ENCODE measurements at places on chromosomes 4 and X.

DNA sequence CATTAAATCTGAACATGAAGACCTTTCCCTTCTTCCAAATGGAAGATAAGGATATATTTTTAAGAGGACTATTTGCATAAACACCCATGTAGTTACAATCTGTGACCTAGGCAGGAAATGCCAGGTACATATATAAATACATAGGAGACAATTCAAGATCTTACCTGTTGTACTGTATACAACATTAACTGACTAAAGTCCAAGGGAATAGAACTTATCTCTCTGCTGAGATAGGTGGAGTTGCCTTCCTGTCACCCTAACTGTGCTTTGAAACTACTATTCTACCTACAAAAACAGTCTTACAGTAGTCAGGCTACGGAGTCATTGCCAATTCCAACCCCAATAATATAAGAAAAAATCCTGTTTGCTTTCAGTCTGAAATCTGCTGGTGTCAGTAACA lies 106.3 kb downstream of the CHRNA9 start:
- no peak for DNase-seq

DNA sequence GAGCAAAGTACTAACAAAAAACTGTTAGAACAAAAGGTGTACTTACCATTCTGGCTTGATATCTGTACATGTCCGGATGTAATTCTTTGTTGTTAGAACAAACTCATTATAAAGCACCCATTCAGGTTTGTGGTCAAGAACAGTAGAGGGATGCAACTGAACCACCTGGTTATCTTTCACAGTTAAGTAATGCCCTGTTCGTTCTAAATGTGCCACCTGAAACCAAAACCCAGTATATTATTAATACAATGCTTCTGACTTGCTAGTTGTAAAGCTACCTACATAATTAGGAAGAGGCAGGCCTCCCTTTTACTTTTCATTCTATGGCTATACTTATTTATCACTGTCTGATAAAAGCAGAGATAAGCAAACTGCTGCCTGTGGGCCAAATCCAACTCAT lies 54.8 kb downstream of the DHX15 start:
- no peak for DNase-seq

- DNase-seq: no peak
Measured at GRCh38 chr4:186832906-186833305, 109.2 kb upstream of the FAT1 start.

GRCh38 chrX:19775830-19776485 lies 111.4 kb downstream of the SH3KBP1 start:
- DNase-seq: no peak

DNA sequence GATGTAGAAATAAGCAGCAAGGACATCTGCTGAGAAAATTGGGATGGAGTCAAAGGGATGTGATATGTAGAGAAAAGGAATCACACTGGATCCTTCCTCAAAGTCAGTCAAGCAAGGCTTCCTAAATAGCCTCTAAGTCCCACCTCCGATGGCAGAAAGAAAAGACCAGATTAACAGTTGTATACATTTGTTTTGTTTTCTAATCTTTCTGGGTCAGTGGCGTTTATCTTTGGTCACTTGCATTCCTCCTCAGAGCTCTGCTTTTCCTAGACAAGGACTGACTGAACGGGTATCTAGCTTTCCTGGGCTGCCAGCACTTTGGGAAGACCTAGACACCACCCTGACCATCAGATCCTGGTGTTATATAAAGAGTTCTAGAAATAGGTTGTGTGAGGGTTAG lies 23.2 kb downstream of the PACRGL start:
- DNase-seq: no peak

- no peak for DNase-seq
Measured at GRCh38 chr4:1599491-1600210, 84.5 kb downstream of the FAM53A start.

DNA sequence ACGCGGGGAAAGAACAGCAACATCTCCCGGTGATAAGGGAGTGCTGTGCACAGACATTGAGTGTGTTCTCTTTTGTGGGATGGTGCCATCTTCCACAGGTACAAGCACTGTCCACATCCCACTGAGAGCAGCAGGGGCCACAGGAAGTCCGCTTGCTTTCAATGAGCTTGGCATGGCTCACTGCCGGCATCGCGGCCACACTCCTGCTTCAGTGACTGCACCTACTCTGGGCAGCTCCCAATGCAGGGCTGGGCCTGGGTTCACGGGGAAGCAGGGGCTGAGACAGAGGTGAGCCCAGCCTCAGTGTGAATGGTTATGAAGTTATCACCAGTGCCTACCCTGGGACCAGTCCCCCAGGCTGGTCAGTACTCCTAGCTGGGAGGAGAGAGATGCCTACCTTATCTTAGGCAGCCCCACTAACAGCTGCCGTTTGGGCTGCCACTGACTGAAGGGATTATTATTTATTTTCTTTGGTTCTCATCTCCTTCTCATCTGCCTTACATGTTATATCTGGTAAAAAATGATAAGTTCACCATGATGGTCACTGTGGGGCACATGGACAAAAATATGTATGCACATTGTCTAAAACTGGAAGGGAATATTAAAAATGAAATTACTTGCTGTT lies 99.2 kb downstream of the MGST2 start:
- no peak for DNase-seq

DNA sequence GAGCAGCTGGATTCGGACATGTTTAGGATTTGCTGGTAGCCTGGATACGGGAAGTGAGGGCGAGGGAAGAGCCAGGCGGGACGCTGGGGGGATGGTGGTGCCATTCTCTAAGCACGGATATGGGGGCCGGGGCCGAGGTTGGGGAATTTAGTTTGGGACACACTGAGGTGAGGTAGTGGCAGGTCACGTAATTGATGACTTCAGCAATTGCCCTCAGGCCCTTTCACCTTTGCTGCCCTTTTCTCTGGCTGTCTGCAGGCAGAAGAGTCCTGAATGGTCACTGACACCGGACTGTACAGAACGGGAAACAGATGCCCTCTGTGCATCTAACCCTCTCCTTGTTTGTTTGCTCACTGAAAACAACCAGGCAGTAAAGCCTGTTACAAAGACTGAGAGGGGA lies 16.9 kb upstream of the HMGB3 start:
- DNase-seq: no peak

DNA sequence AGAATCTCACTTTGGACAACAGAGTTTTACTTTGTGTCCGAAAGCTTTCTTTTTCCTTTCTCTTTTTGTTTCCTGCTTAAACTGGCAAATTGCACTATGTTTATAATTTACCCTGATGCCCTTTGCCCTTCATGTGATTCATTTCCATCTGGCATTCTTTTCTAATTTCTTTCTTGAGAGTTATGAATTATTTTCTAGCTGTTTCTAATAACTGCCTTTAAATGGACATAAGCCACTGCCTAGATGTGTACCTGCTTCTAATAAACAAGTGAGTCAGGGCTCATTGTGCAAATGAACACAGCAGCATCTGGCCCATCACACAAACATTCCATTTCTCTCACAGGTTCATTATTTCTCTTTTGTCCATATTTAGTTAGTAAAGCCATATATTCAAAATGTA lies 242.3 kb upstream of the GPRIN3 start:
- no peak for DNase-seq

DNA sequence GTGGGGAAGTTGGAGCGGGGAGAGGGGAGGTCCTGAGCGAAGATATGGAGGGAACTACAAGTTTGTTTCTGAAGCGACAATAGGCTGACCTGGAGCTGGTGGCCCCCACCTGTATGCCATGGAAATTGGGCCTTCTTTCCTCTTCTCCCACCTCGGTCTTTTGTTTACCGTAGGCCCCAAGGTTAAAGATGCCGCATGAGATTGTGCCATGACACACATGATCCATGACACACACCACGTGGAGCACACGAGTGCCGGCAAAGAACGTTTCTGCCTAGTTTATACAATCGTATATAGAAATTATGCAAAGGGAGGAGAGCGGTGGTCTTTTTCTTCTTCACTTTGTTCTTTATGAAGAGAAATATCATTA lies 408 bp downstream of the TMEM33 start:
- no peak for DNase-seq

- no peak for DNase-seq
Measured at GRCh38 chrX:24145303-24146186, 4.0 kb upstream of the ZFX start.

DNA sequence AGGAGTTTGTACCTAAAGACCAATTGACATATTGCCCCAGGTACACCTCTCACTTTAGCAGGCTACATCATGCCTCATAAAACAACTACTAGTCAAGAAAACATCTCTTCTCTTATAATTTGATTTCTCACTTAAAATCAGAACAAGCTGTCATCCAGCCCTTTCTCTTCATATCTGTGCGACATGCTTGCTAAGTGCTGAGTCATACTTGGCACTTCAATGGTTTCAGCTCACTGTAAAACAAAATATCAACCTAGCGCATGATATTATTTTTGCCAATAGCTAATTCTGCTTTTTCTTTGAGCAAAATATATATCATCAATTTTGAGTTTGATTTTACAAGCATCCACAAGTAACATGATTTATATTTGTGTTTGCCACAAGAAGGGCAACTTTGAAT lies 27.9 kb upstream of the FUNDC1 start:
- no peak for DNase-seq

GRCh38 chr4:169604903-169605331 lies 7.5 kb downstream of the NEK1 start:
- no peak for DNase-seq

- no peak for DNase-seq
Measured at GRCh38 chr4:23855912-23856605, 33.8 kb downstream of the PPARGC1A start.

DNA sequence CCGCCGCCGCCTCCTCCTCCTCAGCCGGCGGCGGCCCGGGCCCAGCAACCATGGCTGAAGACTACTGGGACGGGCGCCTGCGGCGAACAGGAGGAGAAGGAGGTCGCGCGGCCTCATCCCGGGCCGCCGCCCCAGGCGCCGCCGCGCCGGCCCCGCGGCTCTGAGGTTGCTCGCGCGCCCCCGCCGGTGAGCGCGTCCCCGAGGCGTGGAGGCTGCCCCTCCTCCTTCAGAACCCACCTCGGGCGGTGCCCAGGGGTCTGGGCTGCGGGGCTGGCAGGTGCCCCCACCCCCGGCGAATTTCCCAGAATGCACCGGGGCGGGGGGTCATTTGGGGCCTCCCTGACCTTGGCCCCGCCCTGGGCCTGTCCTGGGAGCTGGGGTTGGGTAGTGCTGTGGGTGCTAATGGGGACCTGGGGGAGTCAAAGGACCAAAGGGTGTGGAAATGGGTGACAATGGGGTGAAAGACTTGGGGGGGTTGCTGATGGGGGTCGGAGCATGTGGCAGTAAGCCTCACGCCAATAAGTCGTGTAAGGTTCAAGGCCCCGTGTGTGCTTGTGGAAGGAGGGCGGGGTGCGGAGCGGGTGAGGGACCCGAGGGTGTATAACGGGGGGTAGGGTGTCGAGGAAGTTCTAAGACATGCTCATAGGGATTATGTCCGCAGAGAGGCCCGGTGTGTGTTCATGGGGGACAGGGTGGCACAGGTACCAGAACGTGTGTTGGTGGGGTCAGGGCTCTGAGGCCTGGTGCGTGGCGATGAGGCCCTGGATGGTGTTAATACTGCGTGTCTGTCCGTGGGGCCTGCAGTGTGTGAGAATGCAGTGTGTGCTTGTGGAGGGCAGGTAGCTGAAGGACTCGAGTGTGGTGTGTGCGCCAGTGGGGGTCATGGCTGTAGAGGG lies 687 bp downstream of the CDK16 start:
- no peak for DNase-seq

DNA sequence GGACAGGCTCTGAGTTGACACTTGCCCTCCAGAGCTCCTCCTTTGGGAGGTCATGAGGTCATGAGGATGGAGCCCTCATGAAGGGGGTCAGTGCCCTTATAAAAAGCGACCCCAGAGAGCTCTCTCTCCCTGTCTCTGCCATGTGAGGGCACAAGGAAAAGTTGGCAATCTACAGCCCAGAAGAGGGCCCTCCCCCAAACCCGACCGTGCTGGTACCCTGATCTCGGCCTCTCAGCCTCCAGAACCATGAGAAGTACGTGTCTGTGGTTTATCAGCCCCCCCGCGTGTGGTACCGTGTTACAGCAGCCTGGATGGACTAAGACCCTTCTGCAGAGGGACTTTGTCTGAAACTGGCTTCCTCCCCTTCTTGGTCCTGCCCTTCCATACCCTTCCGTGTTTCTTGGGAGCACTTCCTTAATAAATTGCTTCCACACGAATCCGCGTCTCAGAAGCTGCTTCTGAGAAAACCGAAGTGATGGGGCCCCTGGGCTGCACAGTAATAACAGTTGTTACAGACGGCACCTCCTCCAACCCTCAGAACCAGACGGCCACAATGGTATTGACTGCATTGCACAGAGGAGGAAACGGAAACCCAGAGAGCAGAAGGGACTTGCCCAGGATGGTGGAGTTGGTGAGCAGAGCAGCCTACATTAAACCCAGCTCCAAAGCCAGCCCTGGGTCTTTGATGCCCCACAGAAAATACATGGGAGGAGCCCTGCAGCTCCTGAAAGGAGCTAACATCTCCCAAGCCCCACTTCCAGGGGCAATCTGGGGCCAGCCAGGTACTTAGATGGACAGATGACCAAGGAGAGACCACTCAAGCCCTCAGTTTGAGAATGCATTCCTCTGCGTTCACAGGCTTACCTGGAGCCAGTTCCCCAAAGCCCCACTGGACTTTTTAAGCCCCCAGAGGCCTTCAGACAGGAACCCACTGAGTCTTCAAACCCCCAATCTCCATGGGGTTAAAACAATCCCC lies 242.7 kb downstream of the BCOR start:
- peak; percentile 51 for DNase-seq

DNA sequence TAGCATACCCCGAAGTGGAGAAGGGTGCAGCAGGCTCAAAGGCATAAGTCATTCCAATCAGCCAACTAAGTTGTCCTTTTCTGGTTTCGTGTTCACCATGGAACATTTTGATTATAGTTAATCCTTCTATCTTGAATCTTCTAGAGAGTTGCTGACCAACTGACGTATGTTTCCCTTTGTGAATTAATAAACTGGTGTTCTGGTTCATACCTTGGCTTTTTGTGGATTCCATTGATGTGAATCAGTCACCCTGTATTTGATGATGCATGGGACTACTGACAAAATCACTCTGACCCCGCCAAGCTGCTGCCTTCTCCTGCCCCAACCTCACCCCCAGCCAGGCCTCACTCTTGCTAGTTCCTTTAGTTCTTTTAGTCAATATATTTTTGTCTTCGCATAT lies 32.7 kb downstream of the F9 start:
- DNase-seq: no peak

- no peak for DNase-seq
Measured at GRCh38 chr4:182354867-182355266, 111.7 kb downstream of the TENM3 start.

- no peak for DNase-seq
Measured at GRCh38 chr4:76614589-76614988, 179.6 kb downstream of the SHROOM3 start.
